CD4-positive, alpha-beta T cell treated with Interleukin-12 subunit alpha and Interleukin-12 subunit beta, for 1 hour (primary cell): ENCODE measurements at places on chromosomes 5 and 9.

- no peak for DNase-seq
Observed at GRCh38 chr9:117028103-117028858, 341.2 kb downstream of the TRIM32 start.

DNA sequence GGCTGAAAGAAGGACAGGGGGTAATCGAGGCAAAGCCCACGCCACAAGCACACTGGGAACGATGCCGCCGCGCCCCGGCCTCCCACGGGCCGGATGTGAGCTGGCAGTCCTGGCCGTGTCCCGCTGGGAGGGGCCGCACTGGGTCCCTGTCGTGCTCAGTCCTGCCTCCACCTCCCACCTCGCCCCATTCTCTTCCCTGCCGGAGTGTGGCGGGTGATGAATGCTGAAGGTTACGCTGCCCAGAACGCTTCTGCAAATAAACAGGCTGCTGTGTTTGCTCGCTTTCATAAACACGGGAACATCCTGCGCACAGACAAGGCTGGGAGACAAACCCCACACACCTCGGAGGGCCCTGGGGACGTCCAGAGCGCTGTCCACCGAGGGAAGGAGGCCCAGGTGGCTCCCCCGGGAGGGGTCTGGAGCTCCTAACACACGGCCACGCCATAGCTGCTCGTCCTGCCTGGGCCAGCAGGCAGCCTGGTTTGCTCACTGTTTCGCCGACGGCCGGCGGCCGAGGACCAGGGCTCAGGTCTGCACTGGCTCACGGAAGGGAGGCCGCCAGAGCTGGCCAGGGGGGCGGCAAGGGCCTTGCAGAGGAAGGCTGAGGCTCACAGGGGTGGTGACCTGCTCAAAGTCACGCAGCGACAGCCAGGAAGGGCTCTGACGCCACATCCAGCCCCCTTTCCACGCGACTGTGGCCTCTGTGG, 2.3 kb downstream of the DNLZ start:
- no peak for DNase-seq

DNA sequence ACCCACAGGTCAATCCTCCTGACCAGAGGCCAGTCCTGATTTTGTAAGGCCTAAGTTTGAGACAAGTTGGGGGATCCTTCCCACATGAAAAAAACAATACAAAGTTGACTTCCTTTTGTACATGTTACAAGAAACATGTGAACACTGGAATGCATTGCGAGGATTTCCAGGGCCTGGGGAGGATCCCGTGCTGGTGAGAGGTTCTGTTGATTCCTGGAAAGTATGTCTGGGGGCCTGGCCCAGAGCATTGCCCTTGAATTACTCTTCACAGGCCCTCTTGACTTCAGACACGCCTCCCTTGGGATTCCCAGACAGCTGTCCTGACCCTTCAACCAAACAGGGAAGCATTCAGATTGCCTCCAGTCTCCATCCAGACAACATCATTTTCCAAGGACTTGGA, 234.2 kb upstream of the IRX2 start:
- no peak for DNase-seq

- no peak for DNase-seq
Observed at GRCh38 chr9:100477241-100477640, 4.3 kb downstream of the TMEFF1 start.

DNA sequence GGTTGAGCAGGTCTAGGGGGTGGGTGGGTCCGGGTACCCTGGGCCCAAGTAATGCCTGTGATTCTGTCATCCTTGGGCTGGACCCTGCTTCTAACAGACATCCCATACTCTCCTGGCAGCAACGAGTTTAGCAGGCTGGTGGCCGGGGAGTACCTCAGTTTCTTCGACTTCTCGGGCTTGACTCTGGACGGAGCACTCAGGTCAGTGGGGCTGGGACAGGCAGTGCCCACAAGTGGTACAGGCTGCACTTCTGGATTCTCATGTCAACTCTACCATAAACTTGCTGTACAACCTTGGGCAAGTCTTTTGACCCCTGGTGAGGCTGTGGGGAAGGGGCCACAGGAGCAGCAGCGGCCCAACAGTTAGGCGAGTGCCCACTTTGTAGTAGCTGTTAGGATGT, 21.8 kb downstream of the PSD2 start:
- DNase-seq: no peak

GRCh38 chr5:156043351-156043750, 283.6 kb upstream of the SGCD start:
- no peak for DNase-seq

DNA sequence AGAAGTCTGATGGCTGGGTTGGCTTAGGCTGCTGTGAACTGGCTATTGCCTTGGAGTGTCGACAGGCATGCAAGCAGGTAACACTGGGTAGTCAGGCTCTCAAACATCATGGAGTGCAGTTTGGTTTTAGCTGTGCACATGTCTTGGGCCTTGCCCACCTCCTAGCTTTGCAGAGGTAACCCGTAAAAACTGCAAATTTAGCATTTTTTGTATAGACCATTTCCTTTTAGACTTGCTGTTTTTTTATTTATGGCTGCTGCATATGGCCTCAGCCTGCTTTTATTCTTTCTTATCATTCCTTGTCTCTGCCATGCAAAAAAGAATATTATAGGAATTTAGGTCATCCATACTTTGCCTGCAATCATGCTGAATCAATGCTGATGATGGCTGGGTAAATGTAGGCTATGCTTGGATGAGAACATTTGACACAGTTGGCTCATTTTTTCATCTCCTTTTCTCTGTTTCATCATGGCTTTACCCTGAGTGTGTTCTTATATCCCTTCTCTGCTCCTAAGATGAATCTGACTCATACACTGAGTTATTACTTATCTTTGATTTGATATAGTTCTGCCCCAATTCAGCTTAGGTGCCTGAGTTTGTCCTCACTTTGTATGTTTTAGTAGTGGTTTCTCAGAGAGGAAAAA, 27.2 kb downstream of the RECK start:
- DNase-seq: no peak

DNA sequence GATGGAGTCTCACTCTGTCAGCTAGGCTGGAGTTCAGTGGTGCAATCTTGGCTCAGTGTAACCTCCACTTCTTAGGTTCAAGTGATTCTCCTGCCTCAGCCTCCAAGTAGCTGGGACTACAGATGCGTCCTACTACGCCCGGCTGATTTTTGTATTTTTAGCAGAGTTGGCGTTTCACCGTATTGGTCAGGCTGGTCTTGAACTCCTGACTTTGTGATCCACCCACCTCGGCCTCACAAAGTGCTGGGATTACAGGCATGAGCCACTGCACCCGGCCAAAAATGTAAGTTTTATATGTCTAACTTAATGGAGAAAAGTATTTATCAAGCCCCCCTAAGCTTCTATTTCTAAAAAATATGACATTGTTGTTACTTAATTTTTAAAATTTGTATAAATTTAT, 98.2 kb upstream of the RIOK2 start:
- DNase-seq: no peak

DNA sequence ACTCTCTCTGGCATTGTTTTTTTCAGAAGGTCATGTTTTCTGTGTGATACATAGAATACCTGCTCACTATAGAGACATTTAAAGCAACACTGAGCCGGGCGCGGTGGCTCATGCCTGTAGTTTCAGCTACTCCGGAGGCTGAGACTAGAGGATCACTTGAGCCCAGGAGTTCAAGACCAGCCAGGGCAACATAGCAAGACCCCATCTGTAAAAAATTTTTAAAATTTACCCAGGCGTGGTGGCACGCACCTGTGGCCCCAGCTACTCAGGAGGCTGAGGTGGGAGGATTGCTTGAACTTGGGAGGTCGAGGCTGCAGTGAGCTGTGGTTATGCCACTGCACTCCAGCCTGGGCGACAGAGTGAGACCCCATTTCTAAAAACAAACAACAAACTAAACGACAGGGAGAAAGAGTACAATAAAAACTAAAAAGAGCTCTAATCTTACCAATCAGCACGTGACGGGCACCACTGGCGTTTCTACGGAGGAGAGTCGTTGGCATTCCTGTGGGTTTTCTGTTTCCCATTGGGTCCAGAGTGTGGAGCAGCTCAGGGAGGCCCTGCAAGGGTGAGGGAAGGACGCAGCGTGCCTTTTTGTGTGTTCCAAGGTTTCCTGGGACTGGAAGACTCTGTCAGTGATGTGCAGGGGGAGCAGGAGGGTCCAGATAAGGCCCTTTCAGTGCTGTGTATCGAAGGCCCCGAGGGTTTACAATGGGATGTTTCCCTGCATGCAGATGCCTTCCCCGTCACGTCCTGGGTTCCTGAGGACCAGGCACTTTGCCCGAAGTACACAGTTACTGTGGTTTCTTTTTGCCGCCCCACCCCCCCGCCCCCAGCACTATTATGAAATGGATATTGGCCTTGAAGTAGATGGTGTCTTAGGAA, 7.2 kb upstream of the RNU6ATAC start:
- no peak for DNase-seq

- no peak for DNase-seq
Observed at GRCh38 chr5:149337736-149338135, 7.6 kb upstream of the GRPEL2 start.

GRCh38 chr5:154714266-154714986, 40.8 kb upstream of the LARP1 start:
- peak; percentile 3 for DNase-seq

DNA sequence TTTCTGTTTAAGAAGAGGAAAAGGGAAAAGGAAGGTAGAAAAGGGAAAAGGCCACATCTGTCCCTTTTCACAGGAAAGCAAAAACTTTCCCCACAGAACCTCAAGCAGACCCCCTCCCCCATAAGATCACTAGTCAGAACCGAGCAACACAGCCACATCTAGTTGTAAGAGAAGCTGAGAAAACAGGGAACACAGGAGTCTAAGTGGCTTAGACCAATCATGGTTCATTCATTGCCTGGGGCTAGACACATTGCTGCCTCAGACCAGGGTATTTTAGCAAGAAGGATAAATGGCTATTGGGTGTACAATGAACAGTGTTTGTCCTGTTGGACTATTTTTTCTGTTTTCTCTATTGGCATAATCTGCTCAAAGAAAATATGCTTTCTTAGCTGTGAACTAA, 98.0 kb downstream of the ARL15 start:
- no peak for DNase-seq

DNA sequence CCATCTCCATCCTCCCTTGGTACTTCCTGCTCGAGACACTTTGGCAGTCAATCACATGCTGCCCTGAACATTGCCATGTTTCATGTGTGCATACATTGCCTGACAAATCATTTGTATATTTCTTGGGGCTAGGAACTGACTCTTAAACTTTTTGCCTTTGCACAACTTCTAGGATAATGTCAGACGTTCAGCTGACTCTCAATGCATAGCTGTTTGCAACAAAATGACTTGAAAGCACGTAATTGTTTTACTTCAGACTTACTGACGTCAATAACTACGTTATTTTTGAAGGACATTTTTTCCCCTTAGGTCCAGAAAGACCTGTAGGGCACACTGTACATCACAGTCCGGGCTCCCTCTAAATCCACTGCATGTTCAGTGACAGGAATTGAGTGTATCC, 37.4 kb upstream of the DAB2 start:
- no peak for DNase-seq

DNA sequence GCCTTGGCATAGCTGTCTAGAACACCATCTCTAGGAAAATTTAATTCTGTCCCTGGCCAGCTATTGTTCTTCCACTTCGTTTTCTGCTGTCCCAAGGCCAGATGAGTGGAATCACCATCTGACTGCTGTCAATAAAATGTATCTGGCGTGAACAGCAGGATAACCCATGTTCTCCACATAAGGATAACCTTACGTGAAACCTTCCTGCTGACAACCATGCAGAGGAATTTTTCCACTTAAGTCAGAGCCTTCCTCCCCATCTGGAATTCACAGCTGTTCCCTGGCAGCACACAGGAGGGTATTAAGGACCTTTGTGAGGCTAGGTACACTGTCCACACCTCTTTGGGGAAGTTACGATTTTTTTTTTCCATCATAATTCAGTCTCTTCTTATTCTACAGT, 28.6 kb downstream of the RNF44 start:
- no peak for DNase-seq

DNA sequence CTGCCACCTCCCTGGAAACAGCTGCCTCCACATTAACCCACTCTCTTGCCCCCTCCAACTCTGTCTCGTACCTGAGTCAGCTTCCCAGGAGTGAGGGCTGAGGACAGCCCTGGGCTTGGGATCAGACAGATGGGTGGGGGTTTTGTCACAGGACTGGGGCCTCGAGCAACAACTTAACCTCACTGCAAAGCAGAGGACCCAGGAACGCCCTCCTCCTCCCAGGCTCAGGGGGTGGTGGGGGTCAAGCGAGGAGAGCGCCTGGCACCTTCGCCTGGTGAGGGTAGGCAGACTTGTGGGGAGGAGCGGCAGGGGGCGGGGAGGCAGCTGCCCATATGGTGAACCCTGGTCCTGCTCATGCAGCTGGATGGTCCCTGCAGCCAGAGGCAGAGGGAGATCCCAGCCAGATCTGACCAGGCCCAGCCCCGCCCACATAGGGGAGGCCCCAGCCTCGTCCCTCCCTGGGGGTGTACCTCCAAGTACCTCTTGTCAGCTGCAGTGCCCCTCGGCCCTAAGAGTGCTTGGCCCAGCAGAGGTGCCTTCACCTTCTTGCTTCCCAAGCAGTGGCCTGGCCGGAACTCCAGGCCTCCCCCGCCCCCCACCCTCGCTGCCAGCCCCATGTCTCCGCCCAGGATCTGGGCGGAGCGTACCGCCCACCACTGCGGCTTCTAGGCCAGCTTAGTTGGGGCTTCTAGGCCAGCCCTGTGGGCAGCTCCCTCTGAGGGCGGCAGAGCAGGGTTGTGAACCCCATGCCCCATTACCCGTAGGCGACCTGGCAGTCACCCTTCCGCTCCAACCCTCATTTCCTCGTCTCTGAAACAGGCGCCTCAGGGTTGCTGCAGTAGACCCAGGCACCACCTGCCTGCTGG, at the start of gene SARDH:
TSS of gene SARDH (minus strand) at position 579 of the 866 bp plus-strand sequence. CDS start 4,179 bp downstream, outside the sequence.
- peak; percentile 33 for DNase-seq

DNA sequence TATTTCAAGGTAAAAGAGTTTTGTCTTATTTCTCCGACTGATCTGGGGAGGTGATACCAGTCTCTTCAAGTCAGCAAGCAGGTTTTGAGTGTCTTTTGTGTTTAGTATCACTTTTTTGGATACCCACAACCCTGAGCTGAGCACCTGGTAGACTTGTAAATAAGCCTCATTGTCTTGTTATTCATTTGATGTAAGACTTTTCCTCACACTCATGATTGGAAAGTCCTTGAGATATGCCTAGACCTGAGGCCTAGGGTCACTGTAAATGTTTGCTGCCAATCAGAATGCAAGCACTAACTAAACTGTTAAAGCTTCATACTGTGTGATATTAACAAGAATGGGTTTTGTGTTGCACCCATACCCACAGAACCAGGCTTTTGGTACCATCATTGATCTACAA, 100.7 kb upstream of the CKMT2 start:
- DNase-seq: no peak

GRCh38 chr9:4838189-4838546, 45.4 kb downstream of the RCL1 start:
- no peak for DNase-seq

DNA sequence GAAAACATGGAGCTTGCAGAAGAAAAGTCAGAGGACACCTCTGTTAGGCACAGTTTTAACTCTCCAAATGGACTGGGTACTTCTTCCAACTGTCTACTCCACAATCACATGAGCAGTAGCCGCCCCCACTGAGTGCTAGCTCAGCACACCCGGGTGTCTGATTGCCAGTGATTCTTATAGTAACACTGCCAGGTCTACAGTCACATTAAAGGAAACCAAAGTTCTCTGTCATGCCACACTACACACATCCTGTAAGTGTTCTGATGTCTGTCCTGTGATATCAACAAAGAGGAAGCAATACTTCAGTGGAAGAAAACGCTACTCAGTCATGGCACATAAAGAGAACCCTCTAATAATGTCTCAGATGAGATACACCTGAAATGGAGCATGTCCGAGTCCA, at the start of gene HAVCR2:
TSS of gene HAVCR2 (minus strand) at position 69 of the 400 bp plus-strand sequence. CDS start at position 8, 61 bp downstream.
- peak; percentile 57 for DNase-seq
